ENCODE measurements at places on chromosomes 5 and 9. TPM values are rescaled to one million over a fixed set of nuclear protein-coding genes. Genes with fewer than 3 reads are reported as not detected.
A peak's percentile ranks its signal among the peaks of the same experiment; 100 is the strongest.

Gene INSL4
- not detected for total RNA-seq

DNA sequence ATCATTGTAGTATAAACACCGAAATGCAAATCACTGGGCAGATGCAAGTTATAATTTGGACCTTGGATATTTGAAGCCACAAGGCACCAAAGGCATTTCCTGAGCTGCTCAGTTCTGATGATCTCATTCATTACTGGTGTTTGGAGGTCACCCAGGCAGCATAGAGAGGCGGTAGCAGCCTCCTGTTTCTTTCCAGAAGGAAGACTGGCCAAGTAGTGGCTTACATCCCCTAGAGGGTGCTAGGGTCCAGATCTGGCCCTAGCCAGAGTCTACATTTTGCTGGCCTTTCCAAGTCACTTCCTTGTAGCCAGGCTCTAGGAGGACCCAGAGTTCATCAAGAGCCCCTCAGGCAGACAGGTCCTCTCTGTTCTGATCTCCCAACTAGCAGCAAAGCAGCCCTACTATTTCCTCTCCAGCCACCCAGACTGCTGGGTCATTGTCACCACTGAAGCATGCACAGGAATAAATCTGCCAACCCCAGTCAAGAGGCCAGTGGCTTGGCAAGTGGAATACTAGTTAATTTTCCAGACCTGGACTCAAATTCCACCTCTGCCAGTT lies 33.4 kb upstream of the TTC1 start:
- H3K27ac ChIP-seq = no peak overlapping the region
- H3K4me1 ChIP-seq = peaks cover 11% of the 10 kb centered on the region
- H3K36me3 ChIP-seq = no peaks in the 10 kb centered on the region

Gene ASPN
- not detected for total RNA-seq

Gene TBC1D2
- 3.2 TPM for total RNA-seq

Gene PCDHGB7
- not detected for total RNA-seq

DNA sequence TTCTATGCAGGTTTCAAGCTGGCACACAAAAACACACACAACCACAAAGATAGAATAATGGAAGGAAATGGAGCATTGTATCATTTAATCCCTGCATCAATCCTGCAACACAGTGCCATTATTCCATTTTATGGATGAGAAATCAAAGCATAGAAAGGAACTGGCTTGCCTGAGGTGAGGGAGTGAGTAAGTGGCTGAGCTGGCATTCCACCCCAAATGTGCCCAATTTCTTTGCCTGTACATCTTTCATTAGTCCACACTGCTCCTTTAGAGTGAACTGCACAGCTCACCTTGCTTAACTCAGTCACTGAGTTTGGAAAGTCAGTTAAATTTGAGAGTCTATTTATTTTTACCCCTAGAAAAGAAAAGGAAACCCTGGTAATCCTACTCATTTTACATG lies 28.9 kb downstream of the ZNF366 start:
- DNase-seq = no peak
- H3K27ac ChIP-seq = no peak overlapping the region
- no peaks in the 10 kb centered on the region for H3K36me3 ChIP-seq
- no peaks in the 10 kb centered on the region for H3K4me1 ChIP-seq

Gene PLEKHG4B
- 0.25 TPM for total RNA-seq

DNA sequence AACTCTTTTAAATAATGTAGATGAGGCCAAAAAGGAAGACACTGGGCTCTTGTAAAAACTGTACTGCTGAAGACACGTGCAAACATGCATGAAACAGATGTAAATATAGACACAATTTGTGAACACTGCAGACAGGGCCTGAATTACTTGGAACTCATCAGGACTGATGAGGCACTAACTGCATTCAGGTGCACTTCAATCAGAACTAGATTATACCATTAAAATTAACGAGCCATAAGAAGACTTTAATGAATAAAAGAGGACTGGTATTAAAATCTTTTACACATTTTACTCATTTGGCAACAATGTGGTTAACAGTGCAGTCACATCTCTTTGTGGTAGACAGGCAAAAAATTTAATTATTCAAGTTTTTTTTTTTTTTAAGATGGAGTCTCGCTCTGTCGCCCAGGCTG lies 13.4 kb upstream of the ZCCHC9 start:
- no peak overlapping the region for H3K4me3 ChIP-seq
- no peak overlapping the region for H3K27ac ChIP-seq
- no peak for DNase-seq

Gene TSLP
- total RNA-seq = 0.54 TPM

Gene RRAGA
- 53.4 TPM for total RNA-seq

Gene PCDHA4
- not detected for total RNA-seq

DNA sequence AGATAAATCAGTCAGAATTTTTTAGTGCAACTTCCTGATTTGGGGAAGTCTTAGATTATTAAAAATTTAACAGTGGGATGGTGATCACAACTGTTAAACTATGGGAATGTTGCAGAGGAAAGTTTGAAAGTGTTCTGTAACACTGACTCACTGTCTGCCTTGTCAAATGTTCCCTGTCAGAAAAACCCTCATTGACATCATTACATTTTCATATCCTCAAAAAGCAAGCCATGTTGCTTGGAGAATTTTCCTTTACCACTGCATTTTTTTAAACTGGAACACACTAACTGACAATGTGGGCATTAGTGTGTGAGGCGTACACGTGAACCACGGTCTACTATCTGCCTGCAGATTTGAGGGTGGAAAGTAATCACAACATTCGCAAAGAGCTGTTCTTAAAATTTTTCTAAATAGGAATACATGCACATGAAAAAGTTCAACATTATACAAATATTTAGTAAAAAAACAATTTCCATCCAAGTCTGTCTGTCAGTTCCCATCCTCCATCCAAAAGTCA lies 28.6 kb upstream of the IL7R start:
- H3K4me1 ChIP-seq = peaks cover 93% of the 10 kb centered on the region
- peaks cover 17% of the 10 kb centered on the region for H3K36me3 ChIP-seq
- DNase-seq = peak; percentile 46
- H3K27me3 ChIP-seq = no peaks in the 10 kb centered on the region
- H3K4me3 ChIP-seq = no peak overlapping the region
- H3K27ac ChIP-seq = peak overlapping the region; percentile 98

Gene NMUR2
- not detected for total RNA-seq

- H3K36me3 ChIP-seq = peaks cover 19% of the 10 kb centered on the region
- DNase-seq = peak; percentile 46
- H3K4me1 ChIP-seq = peaks cover 75% of the 10 kb centered on the region
- H3K27ac ChIP-seq = peak overlapping the region; percentile 97
Measured at GRCh38 chr5:96963267-96963666, 27.4 kb downstream of the LNPEP start.

DNA sequence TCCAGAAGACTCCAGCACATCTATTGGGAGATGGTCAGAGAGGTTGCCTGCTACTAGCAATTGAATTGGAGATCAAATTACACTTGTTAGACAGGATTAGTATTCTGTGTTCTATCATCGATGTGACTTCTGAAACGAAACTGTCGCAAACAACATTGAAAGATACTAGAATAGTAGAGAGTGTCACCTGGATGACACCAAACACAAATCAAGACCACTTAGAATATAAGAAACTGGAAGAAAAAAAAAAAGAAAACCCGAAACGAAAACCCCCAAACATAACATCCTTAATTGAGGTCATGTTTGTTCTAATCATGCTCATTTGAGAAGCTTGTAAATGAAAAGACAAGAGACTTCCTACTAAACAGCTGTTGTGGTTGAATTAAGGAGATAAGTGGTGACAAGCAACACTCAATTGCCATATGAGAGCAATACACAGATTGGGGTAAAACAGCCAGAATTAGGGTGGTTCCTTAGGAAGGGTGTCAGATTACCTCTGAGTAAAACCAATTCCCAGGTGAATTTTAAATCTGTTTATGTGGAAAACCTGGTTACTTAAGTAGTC lies 97.6 kb downstream of the BASP1 start:
- H3K4me3 ChIP-seq = no peak overlapping the region
- H3K36me3 ChIP-seq = no peaks in the 10 kb centered on the region
- no peaks in the 10 kb centered on the region for H3K27me3 ChIP-seq
- DNase-seq = no peak

Gene ADRA1B
- total RNA-seq = not detected

Gene TICAM2
- total RNA-seq = 0.87 TPM

DNA sequence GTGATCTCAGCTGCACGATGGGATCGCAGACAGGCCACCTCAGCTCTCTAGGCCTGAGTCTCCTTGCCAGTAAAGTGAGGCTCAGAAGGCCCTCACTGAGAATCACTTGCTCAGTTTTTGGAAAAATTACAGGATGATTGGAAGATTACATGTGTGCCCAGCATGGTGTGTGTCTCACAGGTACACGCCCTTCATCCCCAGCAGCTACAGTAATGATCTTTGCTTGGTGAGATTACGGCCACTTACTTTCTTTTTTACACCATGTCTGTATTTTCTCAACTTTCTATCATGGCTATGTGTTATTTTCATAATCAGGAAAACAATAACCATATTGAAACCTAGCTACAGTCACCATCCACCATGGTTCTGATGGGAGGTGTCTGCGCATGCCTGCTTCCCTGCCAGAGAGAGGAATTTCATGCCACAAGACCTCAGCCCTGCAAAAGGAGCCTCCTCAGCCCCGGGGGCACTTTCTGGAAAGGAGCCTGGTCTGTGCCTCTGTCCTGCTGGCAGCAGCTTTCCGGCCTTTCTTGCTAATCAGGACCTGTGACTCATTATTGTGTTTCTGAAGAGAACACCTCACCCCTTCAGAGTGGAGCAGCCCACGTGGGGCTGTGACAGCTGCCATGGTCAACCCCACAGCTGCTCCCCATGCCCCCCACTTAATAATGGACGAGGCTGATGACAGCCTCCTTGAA lies 64.2 kb upstream of the OLFM1 start:
- no peaks in the 10 kb centered on the region for H3K4me1 ChIP-seq
- no peak overlapping the region for H3K27ac ChIP-seq
- no peaks in the 10 kb centered on the region for H3K36me3 ChIP-seq
- no peak for DNase-seq
- peaks cover 2% of the 10 kb centered on the region for H3K27me3 ChIP-seq

DNA sequence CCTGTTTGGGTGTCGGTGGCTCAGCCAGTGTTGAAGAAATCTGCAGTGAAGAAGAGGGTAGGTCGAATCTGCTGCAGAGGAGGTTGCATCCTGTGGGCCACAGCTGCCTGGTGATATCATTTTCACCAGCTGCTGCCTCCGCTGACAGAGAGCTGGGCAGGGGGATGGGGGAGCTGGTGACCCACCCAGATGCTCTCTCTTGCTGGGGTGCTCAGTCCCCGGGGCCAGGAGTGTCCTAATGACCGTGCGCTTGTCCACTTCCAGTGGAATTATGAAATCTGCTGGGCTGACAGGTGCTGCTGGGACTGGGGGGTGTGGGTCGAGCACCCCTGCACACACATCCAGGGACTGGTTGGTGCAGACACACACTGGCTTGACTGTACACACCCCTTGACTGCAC lies 83.2 kb upstream of the IRX4 start:
- H3K4me3 ChIP-seq = no peak overlapping the region
- H3K36me3 ChIP-seq = no peaks in the 10 kb centered on the region
- no peak overlapping the region for H3K27ac ChIP-seq
- peaks cover 9% of the 10 kb centered on the region for H3K27me3 ChIP-seq
- H3K4me1 ChIP-seq = no peaks in the 10 kb centered on the region

- peaks cover 23% of the 10 kb centered on the region for H3K4me1 ChIP-seq
- H3K36me3 ChIP-seq = peaks cover 2% of the 10 kb centered on the region
- H3K27ac ChIP-seq = no peak overlapping the region
- peaks cover 78% of the 10 kb centered on the region for H3K27me3 ChIP-seq
- DNase-seq = peak; percentile 70
- peak overlapping the region; percentile 62 for H3K4me3 ChIP-seq
Measured at GRCh38 chr9:21974722-21975409, 19.3 kb downstream of the CDKN2A start.

- H3K27ac ChIP-seq = no peak overlapping the region
- H3K4me1 ChIP-seq = peaks cover 5% of the 10 kb centered on the region
- H3K36me3 ChIP-seq = no peaks in the 10 kb centered on the region
- no peak for DNase-seq
- no peak overlapping the region for H3K4me3 ChIP-seq
- peaks cover 14% of the 10 kb centered on the region for H3K27me3 ChIP-seq
Measured at GRCh38 chr5:38645508-38645907, 89.1 kb upstream of the LIFR start.

Gene CCL27
- 0.23 TPM for total RNA-seq

- no peaks in the 10 kb centered on the region for H3K36me3 ChIP-seq
- DNase-seq = no peak
- H3K4me3 ChIP-seq = no peak overlapping the region
- H3K27ac ChIP-seq = no peak overlapping the region
Measured at GRCh38 chr9:18863791-18864190, 169.2 kb downstream of the SAXO1 start.

DNA sequence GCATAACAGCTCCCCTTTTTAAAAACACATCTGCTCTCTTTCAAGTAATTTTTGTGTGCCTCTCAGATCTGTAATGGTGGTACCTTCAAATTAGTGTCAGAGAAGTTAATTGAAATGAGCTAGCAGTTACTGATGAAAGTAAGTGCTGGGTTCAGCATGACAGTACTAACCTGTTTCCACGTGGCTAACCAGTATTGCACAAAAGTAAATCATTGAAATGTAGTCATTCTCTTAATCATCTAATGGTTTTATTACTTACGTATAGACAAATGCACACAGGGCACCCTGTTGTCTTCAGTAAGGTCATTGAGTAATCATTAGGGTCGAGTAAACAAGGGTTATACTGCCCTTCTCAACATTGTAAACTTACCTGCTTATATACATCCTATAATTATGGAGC lies 157.8 kb upstream of the PRR16 start:
- H3K36me3 ChIP-seq = no peaks in the 10 kb centered on the region
- H3K4me3 ChIP-seq = no peak overlapping the region
- no peak for DNase-seq
- H3K27ac ChIP-seq = no peak overlapping the region
- no peaks in the 10 kb centered on the region for H3K27me3 ChIP-seq

DNA sequence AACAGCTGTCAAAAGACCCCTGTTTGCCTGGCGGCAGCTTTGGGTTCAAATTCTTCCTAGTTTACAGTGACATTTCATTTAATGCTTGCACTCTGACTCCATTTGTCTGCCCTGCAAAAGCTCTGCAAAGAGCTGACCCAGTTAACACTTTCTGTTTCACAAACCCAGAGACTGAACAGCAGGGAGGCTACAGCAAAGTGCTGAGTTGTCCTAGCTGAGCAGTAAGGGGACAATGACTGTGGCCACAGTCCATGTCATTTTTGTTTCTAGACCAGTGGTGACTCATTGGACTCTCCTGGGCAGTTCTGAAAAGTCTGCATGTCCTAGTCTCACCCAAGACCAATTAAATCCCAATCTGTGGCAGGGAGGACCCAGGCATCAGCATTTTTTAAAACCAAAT lies 994.8 kb upstream of the WWC1 start:
- H3K27ac ChIP-seq = no peak overlapping the region
- H3K4me3 ChIP-seq = no peak overlapping the region
- H3K36me3 ChIP-seq = no peaks in the 10 kb centered on the region
- H3K4me1 ChIP-seq = no peaks in the 10 kb centered on the region
- no peaks in the 10 kb centered on the region for H3K27me3 ChIP-seq
- no peak for DNase-seq

GRCh38 chr5:168002116-168002515 lies 289.3 kb upstream of the WWC1 start:
- H3K27me3 ChIP-seq = peaks cover 2% of the 10 kb centered on the region
- H3K4me1 ChIP-seq = no peaks in the 10 kb centered on the region
- H3K27ac ChIP-seq = no peak overlapping the region
- no peak for DNase-seq
- no peak overlapping the region for H3K4me3 ChIP-seq
- no peaks in the 10 kb centered on the region for H3K36me3 ChIP-seq

GRCh38 chr5:76657091-76657490 lies 33.9 kb upstream of the F2RL2 start:
- no peak overlapping the region for H3K4me3 ChIP-seq
- no peak for DNase-seq
- H3K36me3 ChIP-seq = peaks cover 32% of the 10 kb centered on the region
- peaks cover 5% of the 10 kb centered on the region for H3K4me1 ChIP-seq

Gene HNRNPAB
- 336 TPM for total RNA-seq

- no peaks in the 10 kb centered on the region for H3K36me3 ChIP-seq
- peaks cover 51% of the 10 kb centered on the region for H3K4me1 ChIP-seq
- DNase-seq = peak; percentile 81
- H3K27me3 ChIP-seq = no peaks in the 10 kb centered on the region
- peak overlapping the region; percentile 56 for H3K4me3 ChIP-seq
Measured at GRCh38 chr5:67215519-67216471, 19.2 kb upstream of the CD180 start.

Measured in activated CD4-positive, alpha-beta T cell treated with anti-CD3 and anti-CD28 coated beads for 36 hours (primary cell).